ENCODE measurements at places on chromosomes 1 and 21.
A peak's percentile ranks its signal among the peaks of the same experiment; 100 is the strongest.

DNA sequence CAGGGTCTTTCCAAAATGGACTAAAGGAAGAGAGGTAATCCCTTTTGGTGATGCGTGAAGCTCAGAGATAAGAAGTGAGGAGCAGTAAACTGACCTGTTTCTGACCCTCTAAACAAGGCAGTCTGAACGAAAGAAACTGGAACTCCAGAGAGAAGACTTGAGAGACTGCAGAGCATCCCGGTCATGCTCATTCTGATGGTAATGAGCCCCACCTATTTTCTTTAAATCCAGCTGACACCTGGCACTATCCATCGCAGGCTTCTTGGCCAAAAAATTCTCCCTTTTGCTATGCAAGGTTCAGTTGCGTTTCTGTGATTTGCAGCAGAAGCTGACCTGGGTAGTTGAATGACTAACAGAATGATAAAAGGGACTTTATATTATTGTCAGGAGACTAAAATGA is 105.9 kb upstream of the KCNK2 start:
- no peak for DNase-seq

DNA sequence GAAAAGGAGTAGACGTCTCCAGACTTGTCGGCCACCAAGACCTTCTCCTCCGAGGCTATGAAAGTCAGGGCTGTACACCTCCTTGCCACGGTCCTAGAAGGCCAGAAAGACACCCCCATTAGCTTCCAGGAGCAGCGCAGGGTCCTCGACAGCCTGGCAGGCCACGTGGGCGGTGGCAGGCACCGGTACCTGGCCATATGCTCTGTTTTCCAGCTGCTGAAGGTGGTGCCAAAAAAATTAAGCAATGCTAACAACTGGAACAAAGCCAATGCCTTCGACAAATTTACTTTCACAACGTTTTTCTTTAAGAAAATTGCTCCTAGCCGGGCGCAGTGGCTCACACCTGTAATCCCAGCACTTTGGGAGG is 15.9 kb downstream of the WDR4 start:
- no peak for DNase-seq

DNA sequence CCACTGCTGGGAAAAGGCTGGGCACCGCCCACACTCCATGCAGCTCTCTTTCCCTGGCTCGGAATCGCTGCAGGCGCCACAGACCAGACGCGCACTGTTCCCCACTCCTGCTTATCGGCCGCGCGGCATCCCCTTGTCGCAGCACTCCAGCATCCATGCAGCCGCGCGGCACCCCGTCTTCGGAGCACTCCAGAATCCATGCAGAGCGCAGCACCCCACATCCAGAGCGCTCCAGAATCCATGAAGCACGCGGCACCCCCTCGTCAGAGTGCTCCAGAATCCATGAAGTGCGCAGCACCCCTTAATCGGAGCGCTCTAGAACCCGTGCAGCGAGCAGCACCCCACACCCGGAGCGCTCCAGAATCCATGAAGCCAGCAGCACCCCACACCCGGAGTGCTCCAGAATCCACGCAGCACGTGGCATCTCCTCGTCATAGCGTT is 9.5 kb downstream of the TFF3 start:
- no peak for DNase-seq

GRCh38 chr1:18340158-18340764 is 140.5 kb upstream of the KLHDC7A start:
- DNase-seq = no peak

DNA sequence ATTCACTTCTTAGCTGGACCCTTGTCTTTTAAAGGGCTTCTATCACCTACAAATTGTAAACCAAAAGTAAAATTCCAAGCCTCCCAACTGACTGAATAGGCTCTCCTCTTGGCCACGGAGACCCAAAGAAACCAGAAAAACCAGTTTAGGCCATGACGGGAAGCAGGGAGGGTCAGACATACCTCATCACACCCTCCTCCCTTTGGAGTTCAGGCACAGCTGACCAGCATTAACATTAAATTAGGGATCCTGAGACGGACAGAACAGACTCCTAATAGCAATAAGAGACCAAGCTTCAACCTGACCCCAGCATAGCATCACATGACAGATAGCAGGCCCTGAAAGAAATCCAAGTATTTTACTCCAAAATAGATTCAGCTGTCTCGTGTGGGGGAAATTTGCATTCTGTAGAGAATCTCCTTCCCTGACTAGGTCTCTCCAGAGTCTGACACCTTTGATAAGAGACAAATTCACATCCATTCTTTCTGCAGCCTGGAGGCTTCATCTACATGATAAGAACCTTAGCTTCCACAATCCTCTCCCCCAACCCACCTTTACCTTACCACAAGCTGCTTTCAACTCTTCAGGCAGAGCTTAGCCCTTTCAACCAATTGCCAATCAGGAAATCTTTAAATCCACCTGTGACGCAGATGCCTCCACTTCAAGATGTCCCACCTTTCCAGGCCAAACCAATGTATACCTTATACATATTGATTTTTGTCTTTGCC is 177.1 kb upstream of the RAB4A start:
- no peak for DNase-seq

- DNase-seq = peak; percentile 16
Observed at GRCh38 chr1:214670098-214670497, 67.1 kb downstream of the CENPF start.

DNA sequence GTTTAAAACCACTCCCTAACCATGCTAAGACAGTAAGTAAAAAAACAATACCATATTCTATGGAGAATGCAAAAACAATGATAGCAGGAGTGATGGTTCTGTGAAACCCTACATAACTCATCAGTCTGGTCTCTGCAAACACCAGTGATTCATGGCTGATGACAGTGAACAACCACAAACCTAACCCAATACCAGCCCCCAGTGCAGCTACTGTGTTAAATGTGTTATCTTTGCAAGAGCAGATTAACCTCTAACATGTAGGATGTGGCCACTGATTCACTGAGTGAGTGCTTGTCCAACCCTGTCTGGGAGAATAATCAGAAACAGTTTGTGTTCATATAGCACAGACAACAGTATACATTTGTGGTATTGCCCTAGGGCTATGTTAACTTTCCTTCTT is 100.2 kb upstream of the COG2 start:
- no peak for DNase-seq

DNA sequence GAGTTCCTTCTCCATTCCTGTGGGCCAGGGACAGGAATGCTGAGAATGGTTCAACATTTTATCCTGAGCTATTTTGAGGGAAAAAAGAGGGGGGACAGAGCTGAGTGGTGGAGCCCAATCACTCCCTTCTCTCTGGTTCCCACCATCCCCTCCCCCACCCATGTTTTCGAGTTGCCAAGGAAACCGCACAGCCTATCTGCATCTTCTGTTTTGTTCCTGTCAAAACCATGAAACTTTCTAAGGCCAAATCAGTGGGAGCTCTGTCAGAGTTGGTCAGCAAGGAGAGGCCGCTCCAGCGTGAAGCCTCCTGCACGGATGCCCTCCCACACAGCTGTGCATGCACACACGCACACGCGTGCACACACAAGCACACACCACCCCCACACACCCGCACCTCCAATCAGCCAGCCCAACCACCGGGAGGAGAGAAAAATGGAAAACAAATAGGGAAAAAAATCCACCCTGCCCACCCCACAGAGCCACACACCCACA is 54.5 kb upstream of the ATP2B4 start:
- no peak for DNase-seq

- peak; percentile 73 for DNase-seq
Observed at GRCh38 chr1:226608699-226609505, 60.3 kb downstream of the STUM start.

- DNase-seq = peak; percentile 89
Observed at GRCh38 chr1:243482141-243483022, 226.5 kb downstream of the SDCCAG8 start.

GRCh38 chr1:61887931-61888564 is 145.8 kb downstream of the PATJ start:
- DNase-seq = no peak

- no peak for DNase-seq
Observed at GRCh38 chr21:42340187-42341050, 10.4 kb downstream of the TFF2 start.

DNA sequence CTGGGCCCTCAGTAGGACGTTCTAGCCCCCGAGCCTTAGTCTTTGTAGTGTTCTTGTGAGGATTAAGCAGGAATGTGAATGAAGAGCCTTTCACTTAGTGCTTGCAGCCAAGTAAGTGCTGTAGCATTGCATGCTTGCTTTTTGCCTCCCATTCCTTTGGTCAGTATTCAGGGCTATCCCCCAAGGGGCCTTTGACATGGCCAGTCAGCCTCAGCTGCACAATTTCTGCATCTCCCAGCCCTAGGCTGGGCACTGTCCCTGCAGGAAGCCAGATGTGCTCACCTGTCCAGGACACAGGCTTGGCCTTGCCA is 30.5 kb downstream of the SOX13 start:
- DNase-seq = no peak

DNA sequence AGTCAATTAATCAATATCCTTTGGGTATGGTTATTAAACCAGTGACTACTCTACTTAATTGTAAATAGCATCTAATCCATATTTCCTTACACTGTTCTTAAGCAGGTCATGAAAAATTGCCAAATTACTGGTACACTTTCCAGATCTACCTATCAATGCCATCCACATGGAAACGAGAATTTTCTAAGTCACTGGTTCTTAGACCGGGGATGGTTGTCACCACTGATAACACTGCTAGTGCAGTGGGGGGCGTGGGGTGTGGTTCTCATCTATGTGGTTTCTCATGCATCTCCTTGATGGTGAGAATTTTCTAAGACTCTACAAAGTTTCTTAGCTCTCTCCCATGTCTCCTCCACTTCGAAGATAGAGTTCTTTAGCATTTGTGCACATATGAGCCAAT is 63.7 kb upstream of the COG2 start:
- DNase-seq = no peak

GRCh38 chr1:64906447-64906846 is 59.9 kb downstream of the JAK1 start:
- no peak for DNase-seq

GRCh38 chr1:35577071-35577998 is 4.2 kb downstream of the TFAP2E start:
- peak; percentile 48 for DNase-seq

DNA sequence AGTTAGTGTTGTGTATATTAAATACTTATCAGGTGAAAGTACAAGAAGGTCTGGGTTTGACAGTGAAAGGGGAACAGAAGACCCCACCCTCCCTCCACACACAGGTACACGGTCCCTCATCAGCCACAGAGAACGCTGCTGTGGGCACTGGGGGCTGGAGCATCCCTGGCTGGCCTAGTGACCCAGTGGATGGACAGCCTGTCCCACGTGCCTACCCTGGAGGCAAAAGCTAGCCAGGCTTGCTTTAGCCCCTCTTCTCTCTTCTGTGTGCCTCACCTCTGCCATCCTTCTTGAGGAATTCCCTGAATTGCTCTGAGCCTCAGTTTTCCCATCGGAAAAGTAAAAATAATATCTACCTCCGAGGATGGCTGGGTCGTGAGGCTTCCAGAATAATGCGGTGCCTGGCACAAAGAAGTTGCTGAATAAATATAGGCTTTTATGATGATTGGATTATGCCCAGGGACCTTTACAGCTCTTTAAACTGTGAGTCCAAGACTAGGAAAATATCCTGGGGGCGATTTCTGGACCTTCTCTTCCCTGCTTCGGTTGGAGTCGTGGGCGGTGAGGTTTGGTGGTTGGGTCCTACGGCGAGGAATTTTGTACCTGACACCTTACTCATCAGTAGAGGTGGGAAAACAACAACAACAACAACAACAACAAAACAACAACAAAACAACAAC is 918 bp downstream of the IFNLR1 start:
- DNase-seq = no peak
